ENCODE measurements at places on chromosomes 2 and 18.

DNA sequence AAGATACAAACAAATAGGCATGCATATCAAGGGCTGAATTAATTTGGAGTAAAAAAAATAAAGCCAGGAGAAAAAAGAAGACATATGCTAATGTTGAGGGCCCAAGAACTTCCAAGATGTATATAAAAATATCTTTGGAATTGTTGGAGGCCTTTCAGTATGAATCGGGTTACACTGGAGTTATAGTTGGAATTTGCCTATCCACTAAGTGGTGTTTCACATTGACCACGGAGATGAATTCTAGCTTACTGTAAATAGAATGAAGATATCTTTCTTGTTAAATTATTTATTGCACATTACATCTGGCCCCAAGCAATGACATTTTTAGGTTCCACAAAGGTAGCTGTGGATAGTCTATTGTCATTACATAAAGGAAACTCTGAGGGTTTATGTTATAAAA lies 38.5 kb upstream of the TRIB2 start:
- DNase-seq: no peak

GRCh38 chr2:34705551-34706247 lies 1106.6 kb upstream of the FAM98A start:
- no peak for DNase-seq

GRCh38 chr2:137000811-137001210 lies 235.5 kb downstream of the THSD7B start:
- DNase-seq: no peak

DNA sequence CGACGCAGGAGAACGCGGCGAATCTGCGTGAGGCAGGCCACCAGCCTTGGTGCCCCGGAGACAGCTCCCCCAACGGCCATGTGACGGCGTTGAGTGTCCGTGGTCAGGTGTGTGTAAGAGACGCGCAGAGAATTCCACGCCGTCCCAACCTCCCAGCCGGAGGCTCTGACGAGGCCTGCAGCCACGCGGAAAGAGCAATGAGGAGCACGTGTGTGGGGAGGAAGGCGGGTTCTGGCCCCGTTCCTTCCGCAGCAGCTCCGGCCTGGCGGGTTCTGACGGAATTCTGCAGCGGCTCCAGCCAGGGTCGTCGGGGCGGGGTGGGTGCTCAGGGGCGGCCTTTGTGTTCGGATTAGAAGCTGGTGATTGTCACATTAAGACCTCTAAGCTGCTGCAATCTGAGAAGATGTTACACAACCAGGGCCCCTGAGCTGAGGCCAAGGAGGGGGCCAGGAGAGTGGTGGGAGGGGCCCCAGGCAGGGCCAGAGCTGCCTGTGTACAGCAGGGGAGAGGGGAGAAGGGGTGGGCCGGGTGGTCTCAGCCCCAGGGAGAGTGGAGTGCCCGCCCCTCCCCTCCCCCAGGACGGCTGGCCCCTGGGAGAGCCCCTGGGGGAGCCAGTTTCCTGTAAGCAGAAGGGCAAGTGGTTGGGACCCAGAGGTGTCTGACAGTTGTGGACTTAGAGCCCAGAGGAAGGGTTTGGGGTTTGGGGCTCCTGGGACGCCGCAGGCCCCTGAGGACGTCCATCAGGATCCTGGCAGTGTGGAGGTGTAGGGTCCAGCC lies 5.1 kb upstream of the GAL3ST2 start:
- peak; percentile 61 for DNase-seq

GRCh38 chr2:160615706-160616105 lies 122.1 kb upstream of the RBMS1 start:
- no peak for DNase-seq

DNA sequence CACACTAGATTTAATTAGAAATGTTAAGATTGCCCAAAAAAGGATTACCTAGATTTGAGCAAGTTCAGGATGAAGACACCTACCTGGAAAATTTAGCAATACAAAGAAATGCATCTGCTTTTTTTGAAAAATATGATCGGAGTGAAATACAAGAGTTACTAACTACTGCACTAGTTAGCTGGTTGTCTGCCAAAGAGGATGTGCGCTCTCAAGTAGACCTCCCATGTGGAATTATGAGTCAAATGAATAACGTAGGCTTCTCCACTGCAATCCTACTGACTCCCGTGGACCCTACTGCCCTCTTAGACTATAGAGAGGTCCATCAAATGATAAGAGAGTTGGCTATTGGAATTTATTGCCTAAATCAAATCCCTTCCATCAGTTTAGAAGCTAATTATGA lies 2.0 kb downstream of the ANKAR start:
- no peak for DNase-seq

GRCh38 chr2:239644011-239644410 lies 243.2 kb upstream of the HDAC4 start:
- no peak for DNase-seq

- peak; percentile 50 for DNase-seq
Measured at GRCh38 chr2:28390746-28391563, 1.7 kb upstream of the FOSL2 start.

GRCh38 chr2:98039085-98039756 lies 43.5 kb upstream of the TMEM131 start:
- DNase-seq: no peak

- DNase-seq: peak; percentile 37
Measured at GRCh38 chr2:232979871-232980461, 33.1 kb downstream of the NGEF start.

DNA sequence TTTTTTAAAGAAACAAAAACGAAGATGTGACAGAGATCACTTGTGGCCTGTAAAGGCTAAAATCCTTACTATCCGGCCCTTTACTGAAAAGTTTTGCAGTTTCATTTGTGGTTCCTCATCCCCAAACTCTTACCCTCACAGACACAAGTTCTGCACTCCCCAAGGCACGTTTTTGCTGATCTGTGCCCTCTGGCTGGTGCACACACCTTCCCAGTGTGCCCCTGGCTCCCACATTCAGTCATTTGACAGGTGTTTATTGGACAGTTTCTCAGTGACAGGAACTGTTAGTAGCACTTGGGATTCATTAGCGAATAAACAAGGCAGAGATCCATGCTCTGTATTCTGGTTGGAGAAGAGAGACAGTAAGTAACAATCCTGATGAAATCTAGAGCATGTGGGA lies 22.8 kb downstream of the ZAP70 start:
- no peak for DNase-seq

DNA sequence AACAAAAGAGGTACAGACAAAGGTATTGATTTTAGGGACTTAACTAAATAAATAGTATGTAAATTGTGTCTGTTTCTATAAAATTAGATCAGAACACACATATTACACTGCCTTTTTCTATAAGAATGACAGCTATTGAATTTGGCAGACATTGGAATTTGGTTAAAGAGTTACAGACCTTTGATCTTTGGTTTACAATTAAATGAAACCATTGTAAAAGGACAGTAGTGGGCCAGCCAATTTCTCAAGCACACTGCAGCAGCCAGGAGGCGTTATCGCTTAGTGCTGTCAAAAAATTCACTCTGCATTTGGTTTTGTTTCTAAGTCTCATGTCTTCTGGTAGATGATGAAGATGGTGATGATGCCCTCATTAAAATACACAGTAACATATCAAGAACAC lies 175.9 kb downstream of the NR4A2 start:
- DNase-seq: no peak

- no peak for DNase-seq
Measured at GRCh38 chr2:26989156-26989555, 18.7 kb downstream of the MAPRE3 start.

- DNase-seq: no peak
Measured at GRCh38 chr2:43049836-43050801, 176.3 kb downstream of the ZFP36L2 start.

DNA sequence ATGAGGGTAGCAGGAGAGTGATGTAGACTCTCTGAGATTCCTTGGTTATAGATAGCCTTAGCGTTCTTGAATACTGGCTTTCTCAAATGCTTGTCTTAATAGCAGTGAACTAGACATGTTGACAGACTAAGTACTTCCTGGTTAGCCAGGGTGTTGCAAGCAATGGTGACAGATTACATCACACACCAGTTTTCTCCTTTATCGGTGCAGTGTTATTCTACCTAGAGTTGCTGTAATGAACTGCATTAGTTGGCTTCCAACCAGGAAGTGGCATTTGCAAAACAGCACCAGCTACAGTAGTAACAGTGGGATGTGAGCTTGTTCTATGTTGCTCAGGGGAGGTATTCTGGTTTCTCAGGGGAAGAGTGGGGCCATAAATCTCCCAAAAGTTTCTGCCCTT lies 582.2 kb upstream of the DDX18 start:
- no peak for DNase-seq

DNA sequence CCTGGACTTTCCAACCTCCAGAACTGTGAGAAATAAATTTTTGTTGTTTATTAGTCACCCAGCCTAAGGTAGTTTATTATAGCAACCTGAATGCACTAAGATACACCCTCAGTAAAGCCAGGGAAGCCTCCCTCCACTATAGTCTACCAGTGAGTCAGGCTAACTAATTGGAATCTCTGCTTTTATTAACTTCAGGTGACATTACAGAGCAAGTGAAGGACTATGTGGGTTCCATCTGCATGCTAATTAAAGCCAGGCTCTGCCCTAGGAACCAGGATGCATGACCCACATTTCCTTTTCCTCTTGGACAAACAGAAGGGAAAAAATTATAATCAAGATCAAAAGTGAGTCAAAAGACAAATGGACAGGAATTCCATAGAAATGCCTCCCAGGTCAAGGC lies 56.1 kb downstream of the ZC3H8 start:
- no peak for DNase-seq

DNA sequence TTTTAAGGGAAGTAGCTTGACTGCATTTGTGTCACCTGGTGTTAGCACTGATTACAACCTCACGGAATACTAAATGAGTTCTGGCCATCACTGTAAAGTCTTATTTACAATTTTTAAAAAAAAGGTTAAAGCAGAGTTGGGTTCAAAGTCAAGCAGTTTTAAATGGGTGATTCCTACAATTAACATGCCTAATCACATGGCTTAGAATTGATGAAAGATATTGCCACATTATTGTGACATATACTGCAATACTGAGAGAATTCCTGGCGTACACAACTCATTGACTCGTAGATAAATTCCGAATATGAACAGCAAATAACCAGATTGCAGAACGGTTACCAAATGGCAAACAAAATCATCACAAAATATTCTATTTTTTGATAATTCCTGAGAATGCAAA lies 34.2 kb downstream of the ROCK2 start:
- DNase-seq: no peak

GRCh38 chr18:8860845-8861642 lies 155.7 kb downstream of the MTCL1 start:
- DNase-seq: no peak

- DNase-seq: no peak
Measured at GRCh38 chr2:183919926-183920325, 678.4 kb upstream of the ZNF804A start.

GRCh38 chr2:37907501-37908225 lies 17.4 kb upstream of the RMDN2 start:
- DNase-seq: no peak

GRCh38 chr18:58405107-58405898 lies 223.6 kb downstream of the ALPK2 start:
- peak; percentile 57 for DNase-seq

DNA sequence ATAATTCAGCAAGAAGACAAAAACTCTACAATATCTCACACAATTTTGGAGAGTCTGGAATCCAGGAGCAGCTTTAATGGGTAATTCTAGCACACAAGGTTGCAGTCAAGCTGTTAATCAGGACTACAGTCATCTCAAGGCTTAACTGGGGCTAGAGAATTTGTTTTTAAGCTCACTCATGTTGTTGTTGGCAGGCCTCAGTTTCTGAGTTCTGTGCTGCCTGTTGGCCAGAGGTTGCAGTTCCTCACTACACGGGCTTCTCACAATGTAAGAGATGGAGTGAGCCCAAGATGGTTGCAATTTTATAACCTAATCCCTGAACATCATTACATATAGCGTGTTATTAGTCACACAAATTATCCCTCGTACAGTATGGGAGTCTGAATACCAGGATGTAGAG lies 50.6 kb upstream of the TMEFF2 start:
- no peak for DNase-seq

DNA sequence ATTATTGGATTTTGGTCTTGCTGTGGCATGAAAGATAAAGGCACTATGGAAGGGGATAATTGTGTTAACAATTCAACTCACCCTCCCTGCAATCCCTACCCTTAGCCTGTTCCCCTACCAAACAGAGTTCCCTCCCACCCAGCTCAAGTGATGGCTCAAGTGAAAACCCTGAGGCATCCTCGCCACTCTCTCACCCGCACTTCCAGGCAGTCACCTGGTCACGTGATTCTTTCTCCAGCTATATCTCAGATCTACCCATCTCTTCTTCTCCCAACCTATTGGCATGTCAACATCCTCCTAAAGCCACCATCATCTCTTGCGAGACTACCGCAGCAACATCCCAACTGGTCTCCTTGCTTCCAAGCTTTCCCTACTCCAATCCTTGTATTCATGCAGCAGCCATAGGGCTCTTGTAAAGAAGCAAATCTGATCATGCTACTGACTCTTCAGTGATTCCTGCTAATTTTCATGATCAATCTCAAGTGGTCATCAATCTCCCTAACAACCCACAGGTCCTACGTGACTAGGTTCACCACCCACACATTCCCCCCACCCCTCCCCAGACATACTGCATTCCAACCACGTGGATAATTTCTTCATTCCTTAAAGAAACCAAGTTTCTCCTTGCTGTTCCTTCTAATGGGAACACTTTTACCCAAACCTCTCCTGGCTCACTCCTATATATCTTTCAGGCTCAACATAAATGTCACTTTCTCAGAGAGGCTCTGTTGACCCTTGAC lies 66.7 kb downstream of the MBD2 start:
- no peak for DNase-seq

DNA sequence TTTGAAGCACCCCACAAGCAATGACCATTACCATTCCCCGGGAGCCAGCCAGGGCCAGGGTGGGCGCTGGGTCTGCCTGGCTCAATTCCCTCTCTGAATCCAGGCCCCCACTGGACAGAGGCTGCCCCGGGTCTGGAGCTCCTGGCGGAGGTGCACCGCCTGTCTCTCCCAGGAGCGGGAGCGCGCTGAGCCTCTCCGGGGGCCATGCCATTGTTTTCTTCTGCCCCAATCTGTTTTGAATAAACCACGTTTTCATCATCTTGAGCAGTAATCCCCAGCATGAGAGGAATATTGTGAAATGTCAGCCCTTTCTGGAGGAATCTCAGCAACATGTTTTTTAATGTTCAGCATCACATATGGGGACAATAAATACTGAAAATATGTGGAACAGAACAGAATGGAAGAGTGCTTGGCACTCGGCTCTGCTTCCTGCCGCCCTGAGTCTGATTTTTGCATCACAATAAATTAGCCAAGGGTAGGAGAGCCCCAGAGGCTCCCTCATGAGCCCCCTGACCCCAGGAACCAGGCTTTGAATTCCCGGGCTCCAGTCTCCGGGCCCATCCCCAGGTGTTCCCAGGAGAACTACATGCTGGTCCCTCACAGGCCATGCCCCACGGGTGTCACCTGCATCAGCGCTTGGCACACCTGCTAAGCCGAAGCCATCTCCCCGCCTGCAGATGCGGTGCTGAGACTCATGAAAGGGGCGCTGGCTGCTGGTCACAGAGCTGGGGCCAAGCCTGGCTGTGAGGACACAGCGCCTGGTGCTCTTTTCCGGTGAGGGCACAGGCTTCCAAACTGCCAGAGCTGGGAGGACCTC lies 88.8 kb downstream of the INHBB start:
- peak; percentile 50 for DNase-seq

Data from ascending aorta (tissue), 2 donors.